ENCODE measurements at places on chromosomes 7 and 10. TPM values are rescaled to one million over a fixed set of nuclear protein-coding genes. Genes with fewer than 3 reads are reported as not detected.

- DNase-seq: no peak
Observed at GRCh38 chr7:128112781-128113221, 81.6 kb upstream of the LRRC4 start.

GRCh38 chr7:45973725-45974532, 52.9 kb upstream of the IGFBP3 start:
- DNase-seq: no peak

The TMEM176B gene
- polyA plus RNA-seq: 79.9 TPM

The BAIAP2L1 gene
- polyA plus RNA-seq: 12.5 TPM
